ENCODE measurements at places on chromosomes 12 and 14.
A peak's percentile ranks its signal among the peaks of the same experiment; 100 is the strongest.

GRCh38 chr12:52247622-52248540, 14.8 kb downstream of the KRT7 start:
- no peak for DNase-seq

- DNase-seq, result no peak
These were observed 30.8 kb downstream of the COA8 start for GRCh38 chr14:103593577-103593976.

DNA sequence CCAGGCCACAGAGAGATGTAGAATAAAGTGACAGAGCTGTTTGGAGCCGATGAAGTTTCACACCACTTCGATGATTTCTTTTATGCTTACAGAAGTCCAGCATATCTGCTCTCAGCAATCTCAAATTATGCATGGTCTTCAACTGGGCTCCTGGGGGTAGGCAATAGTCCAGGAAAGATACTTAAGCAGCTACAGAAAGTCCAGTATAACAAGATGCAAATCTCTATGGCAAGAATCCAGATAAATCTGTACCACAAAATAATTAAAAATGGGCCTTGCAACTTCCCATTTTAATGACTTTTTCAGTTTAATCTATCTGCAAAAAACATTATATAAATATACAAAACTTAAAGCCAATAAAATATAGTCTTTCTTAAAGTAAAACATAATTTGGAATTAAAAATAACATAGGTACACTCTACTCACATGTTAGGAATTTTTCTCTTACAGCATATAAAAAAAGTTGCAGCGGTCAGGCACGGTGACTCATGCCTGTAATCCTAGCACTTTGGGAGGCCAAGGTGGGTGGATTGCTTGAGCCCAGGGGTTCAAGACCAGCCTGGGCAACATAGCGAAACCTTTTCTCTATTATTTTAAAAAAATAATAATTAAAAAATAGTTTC, 20.5 kb upstream of the RAD51AP1 start:
- no peak for DNase-seq

DNA sequence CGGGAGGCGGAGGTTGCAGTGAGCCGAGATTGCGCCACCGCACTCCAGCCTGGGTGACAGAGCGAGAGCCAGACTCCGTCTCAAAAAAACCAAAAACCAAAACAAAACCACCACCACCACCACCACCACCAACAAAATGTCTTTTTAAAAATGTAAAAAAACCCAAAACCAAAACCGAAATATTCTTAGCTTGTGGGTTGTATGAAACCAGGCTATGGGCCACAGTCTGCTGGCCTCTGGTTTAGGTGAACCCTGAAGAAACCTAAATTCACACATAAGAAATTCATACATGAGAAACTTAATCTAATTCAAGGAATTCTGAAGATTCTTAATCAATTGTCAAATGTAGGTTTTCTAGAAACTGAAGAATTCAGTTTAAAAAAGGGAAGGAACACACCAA, 37.6 kb downstream of the INSM2 start:
- DNase-seq, result no peak

DNA sequence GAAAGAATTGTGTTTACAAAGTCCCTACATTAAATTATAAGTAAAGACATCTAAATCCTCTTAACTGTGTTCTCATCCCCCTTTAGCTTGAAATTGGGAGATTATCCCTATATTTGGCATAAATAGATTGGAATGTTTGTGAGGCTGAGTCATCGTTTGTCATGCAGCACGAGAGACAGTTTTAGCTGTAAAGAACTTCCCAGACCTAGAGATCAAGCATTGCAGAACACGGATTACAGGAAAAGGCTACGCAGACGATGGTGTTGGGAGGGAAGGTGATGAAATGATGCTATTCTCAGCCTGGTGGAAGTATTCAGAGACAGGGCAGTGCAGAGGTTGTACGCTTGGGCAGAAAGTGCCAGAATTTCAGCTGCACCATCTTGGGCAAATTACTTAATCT, 93.8 kb downstream of the PTPRB start:
- peak; percentile 79 for DNase-seq

GRCh38 chr12:105440037-105440664, 109.7 kb downstream of the C12orf75 start:
- DNase-seq, result no peak

DNA sequence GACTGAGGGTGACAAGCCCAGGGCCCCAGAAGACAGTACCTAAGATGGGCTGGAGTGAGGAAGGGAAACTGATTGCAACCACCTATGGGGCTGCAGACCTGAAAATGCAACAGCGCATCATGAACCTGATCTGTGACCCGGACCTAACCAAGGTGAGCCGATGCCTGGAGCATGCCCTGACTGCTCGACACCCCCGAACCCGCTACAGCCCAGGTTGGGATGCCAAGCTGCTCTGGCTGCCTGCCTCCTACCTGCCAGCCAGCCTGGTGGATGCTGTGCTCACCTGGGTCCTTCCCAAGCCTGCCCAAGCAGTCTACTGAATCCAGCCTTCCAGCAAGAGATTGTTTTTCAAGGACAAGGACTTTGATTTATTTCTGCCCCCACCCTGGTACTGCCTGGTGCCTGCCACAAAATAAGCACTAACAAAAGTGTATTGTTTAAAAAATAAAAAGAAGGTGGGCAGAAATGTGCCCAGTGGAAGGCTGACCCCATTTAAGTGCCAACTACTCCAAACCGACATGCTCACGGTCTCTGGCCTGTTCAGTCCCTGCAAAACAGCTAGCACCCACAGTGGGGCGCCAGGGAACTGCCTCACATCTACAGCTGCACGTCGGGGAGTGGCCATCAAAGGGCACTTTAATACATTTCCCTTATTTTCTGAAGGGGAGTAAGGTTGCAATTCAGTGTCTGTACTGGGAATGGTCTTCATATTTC, 4.2 kb downstream of the RDH5 start:
- DNase-seq, result no peak

DNA sequence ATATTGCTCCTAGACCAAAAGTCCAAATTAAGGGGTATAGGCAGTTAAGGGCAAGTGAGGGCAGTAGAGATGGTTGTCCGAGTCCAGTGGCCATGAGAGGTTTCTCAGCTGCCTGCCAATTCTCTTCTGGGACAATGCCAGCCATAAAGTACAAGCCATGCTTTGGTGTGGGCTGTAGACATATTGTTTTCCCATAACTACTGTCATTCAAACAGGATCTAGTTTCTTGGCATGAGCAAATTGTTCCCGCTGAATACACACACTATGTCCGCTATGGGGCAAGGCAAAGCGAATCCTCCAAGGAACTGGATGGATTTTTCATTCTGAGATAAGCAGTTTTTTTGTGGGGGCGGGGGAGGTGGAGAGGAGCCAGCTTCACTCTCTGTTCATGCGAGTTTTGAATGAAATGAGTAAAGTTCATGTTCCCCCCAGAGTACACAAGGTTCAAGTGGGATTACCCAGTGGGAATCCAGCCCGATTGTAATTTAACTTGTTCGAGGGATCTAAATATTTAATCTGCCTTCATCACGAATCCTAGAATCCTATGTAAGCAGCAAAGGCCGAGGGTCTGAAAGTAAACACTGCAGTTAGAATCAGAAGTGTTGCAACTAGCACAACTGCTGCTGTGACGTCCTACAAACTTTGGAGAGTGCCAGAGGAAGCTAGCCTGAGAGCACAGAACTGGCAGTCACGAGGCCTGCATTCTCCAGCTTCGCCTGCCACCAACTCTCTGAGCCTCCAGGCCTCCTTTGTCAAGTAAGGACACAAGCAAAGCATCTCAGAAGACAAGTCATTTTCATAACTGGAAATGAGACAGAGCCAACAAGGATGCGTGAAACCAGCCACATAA, 137.0 kb downstream of the CRADD start:
- DNase-seq, result no peak

- DNase-seq, result no peak
These were observed 11.1 kb upstream of the EGLN3 start for GRCh38 chr14:33962016-33962415.

DNA sequence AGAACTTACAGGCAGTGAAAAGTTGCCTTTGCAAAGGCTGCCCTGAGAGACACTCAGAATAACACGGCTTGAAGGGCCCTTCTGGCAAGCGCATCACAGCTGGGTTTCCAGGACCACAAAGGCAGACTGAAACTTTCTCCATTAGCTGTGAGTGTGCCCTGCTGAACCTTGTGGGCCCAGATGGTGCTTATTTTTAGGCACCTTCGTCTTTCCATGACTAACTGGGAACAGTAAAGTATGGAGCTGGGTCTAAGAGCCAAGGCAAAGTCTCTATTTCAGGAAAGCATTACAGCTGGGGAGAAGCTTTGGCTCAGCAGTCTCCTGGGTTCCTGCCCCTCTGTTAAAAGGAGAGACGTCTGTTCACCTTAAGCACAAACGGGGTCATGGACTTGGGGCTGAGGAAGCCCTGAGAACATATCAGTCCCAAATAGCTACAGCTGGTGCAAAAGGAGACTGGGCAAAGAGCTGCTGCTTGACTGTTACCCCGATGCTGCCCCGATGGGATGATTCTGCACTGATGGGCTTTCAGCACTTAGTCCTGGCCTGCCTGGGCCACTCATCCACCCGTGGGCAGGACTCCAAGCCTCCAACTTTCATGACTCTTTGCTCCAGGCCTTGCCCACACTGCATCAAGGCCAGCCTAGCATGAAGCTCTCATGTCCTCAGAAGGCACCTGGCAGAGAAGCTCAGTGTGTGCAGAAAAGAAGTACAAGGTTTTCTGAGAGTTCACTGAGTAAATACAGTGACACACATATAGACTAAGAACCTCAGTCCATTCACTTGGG, 248.3 kb downstream of the PHLDA1 start:
- DNase-seq, result no peak

GRCh38 chr12:87953256-87953860, 75.8 kb downstream of the C12orf50 start:
- peak; percentile 6 for DNase-seq

DNA sequence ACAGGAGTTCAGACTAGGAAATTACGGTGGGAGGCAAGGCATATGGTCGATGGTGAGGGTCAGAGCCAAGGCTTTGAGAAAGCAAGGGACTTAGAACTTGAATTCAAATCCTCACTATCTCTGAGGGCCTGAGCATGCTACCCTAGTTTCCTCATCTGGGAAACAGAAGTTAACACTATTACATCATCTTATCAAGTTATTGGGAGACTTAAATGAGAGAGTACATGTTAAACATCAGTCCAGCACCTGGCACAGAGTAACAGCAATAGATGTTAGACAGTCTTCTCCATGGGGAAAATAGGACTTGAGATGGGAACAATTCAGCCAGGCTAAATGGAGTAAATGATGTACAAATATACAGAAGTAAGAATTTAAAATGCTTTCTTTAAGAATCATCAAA, 38.5 kb downstream of the SLC38A1 start:
- no peak for DNase-seq

DNA sequence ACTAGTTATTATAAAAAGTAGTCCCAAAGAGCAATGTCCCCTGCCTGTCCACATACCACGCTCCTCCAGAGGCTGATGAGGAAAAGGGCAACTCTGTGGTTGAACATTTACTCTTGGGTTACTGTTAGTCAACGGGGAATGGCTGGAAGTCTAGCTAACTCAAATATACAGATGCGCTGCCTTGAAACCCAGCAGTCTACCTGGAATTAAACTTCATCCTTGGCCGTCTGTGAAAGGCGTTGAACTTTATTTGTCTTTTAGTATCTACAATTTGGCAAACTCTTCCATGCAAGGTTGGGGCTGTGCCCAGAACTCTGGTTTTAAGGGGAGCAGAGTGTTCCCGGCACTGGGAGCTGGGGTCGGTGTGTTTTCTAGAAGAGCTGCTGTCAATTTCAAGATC, 3.9 kb upstream of the MEG3 start:
- no peak for DNase-seq

- DNase-seq, result no peak
These were observed 3.5 kb upstream of the RAN start for GRCh38 chr12:130868412-130868811.

DNA sequence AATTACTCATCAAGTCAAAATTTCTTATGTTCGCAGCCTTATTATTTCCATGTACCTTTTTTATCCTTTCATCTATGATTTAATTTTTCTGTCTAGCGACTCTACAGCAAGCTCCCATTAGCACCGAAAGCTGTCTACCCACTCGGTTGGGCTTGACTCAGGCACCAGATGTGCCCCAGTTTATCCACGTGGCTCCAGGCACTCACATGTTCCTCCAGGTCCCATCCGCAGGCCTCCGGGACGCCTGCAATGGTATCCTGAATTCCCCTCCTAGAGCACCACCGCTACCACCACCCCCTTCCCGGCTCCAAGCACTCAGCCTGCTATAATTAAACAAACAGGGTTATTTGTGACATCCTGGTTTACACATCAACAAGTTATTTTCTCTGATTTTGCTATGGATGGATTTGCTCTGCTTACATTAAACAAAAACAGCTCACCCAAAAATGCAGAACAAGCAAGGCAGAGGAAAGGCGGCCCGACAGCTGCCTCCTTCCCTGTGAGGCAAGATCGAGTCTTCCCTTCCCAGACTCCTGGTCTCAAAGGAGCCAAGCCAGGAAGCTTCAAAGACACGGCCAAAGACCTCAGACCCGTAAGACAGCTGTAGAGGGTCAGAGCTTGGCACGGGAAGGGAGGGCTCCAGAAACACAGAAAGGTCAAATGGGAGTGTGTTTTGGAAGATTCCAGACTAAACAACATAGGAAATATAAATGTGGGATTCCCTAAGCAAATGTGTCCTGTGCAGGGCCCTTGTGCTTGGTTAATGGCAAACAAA, 253.8 kb downstream of the TTC8 start:
- DNase-seq, result no peak

DNA sequence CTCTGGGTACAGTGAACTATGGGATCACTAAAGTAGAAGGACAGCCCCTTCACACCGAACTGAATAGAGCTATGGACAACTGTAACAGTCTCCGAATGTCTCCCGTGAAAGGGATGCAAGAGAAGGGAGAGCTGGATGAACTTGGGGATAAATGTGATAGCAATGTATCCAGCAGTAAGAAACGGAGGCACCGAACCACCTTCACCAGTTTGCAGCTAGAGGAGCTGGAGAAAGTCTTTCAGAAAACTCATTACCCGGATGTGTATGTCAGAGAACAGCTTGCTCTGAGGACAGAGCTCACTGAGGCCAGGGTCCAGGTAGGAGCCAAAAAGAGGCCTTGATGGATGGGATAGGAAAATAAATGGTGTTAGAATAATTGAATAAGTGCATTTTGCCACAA, 3.5 kb downstream of the ALX1 start:
- no peak for DNase-seq

- DNase-seq, result no peak
These were observed 10.9 kb downstream of the HDAC7 start for GRCh38 chr12:47808574-47809365.

- no peak for DNase-seq
These were observed 101.6 kb upstream of the KRAS start for GRCh38 chr12:25352083-25352918.

All from HFF-Myc (cell line).